ENCODE measurements at places on chromosomes 5 and 9.

DNA sequence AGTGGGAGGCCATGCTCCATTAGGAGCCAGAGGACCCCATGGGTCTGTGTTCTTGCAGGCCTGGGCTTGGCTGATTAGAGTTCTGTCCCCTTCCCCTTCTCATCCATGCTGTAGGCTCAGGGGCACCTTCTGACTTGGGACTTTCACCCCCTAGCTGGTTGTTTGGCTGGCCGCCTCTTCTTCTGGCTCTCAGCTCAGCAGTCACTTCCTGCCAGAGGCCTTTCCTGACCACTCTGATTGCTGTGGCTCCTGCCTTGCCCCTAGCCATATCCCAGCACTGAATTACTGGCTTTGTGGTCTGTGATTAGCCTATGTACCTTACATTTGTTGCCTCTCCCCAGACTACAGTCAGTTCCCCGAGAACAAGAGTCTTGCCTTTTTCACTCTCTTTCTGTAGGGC lies 14.6 kb downstream of the ENTREP1 start:
- DNase-seq: no peak

DNA sequence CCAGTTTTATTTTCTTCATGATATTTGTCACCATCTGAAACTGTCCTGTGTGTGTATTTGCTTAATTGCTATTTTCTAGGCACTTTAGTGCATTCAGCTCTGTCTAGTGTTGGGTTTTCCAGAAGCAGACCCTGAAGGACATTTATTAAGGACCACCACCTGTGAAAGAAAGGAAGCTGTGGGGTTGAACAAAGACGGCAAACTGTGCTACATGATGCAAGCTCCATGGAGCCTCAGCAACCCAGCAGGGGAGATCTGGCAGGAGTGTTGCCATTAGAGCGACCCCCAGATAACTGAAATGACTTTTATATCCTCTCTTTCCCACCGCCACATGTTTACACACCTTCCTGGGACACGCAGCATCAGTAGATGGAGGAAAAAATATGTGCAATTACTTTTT lies 125.5 kb downstream of the GABRB2 start:
- no peak for DNase-seq

DNA sequence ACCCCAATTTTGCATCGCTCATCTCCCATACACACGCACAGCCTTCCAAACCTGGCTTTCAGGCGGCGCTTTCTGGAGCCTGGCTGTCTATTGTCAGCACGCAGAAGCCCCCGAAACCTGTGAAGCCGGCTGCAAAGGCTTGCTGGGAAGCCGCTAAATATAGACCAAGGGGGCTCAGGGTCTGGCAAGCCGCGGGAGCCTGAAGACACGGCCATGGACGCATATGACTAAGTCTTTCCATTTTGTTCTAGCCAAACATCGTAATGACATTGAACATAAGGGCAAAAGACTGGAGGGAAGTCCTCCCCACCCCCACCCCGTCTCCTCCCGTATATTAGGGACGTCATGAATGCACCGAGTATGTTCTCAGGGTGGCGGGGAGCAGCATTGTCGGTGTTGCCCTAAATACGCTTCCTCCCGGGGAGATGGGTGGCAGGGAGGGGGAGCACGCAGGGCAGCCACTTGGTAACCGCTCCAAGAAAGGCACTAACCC lies 1.1 kb downstream of the CTNND2 start:
- DNase-seq: no peak

DNA sequence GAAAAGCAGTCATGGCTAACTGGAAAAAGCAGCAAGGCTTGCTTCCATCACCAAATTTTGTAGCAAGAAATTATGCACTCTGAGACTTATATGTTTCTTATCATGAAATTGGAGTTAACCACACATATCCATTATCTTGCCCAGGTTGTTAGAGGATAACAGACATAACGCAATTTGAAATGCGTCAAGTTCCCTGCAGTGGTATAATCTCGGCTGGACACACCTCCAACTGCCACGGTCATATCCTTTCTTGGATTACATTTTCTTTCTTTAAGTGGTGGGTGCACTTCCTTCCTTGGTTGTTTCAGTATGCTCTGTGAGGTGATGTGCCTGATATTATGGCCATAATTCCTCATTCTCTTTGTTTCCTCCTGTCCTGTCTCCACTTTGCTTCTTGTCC lies 695.0 kb upstream of the DMAC1 start:
- no peak for DNase-seq

- no peak for DNase-seq
These were observed 97.0 kb downstream of the MEF2C start for GRCh38 chr5:88785746-88786565.

GRCh38 chr5:151448038-151448985 lies 909 bp downstream of the SLC36A1 start:
- DNase-seq: no peak

GRCh38 chr5:107112216-107112615 lies 558.5 kb downstream of the EFNA5 start:
- no peak for DNase-seq

- no peak for DNase-seq
These were observed 194.8 kb upstream of the IL12B start for GRCh38 chr5:159525117-159525516.

DNA sequence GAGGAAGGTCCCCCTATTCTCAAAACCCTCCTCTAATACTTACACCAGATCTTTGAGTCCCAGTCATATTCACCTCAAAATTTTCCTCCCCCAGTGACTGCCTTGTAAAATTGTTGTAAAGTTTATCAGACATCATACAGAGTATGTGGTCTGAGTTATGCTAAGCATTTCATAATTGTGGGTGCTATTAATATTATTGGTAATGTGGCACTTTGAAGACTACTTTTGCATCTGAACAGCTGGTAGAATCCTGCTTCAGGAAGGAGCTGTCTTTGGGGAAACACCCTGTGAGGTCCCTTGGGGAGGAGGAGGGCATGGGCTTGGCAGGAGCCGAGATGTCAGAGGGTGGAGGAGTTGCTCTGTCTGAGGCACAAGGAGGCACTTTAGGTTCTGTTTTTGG lies 164.9 kb upstream of the ZNF618 start:
- no peak for DNase-seq

DNA sequence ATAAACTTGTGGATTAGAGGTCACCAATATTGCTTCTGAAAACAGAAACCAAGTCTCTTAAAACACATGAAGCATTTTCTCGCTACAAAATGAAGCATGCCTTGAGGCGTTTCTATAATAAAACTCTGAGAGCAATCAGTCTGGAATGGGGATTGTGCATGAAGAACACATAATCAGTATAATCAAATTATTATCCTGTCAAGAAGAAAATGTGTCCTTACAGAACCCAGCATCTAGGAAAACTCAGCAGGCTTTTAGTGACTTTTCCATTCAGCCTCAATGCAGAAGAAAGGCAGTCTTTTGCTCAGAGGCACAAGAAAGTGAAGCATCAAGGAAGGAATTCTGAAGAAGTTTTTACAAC lies 121.9 kb downstream of the CDH18 start:
- DNase-seq: no peak

GRCh38 chr5:167442922-167443321 lies 848.5 kb upstream of the WWC1 start:
- DNase-seq: no peak

DNA sequence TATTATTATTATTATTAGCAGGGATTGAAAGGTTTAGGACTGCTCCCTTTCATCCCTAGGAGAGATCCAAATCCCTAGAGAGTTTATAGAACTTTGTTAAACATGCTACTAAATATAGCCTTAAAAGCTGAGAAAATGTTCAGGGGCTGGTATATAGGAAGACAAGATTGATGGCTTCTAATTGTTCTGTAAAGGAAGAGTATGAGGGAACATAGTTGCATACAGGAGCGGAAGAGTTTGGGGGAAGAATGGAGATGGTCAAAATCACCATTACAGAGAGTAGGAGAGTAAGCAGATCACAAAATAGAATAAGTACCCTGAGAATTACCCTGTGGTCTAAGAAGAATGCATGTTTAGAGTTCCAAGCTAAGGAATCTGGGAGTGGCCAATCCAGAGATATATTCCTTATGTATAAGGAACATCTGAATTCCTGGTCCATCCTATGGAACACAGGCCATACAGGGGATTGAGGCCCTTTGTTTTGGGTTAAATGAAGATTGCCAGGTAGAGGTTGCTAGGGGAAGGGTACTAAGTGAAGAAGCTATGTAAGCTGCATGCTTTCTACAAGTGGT lies 158.0 kb upstream of the APC start:
- DNase-seq: no peak

DNA sequence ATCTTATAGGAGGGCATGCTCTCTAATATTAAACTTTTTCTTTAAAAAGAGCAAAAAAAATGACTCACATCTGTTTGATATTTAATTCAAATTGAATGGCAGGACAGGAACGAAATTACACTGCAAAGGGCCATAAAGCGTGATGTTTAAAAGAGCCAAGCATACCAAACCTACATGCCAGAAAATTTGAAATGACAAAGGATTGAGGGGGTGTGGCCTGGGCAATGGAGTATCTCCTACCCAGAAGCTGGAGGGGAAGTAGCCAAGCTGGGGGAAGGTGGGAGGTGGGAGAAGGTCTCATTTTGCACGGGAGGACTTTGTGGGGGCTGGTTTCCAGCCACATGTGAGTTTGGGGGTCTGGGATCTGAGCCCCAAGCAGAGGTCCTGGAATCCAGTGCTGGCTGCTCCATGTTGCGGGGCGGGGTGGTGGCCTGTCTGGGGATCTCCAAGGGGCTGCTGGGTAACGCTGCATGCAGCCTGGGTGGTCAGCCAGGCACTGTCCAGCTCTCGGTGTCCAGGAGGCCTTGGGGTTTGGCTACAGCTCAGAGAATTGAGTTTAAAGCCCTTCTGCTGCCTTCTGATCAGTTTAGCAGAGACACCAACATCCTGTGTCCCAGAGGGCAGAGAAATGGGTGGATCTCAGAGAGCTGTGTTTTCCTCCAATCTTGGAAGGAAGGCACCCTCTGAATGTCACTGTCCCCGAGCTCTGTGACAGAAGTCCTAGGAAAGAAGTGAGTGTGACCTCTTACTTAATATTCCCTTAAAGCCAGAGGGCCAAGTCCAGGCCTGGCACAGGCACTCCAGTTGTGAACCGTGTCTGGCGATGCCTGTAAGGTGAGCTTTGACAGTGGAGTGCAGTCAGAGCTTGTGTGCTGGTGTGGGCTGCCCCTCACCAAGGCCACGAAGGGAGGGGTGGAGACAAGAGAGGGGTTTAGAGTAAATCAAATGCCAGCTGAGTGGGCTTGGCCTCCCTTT lies 7.6 kb downstream of the DCANP1 start:
- no peak for DNase-seq

GRCh38 chr9:95506428-95506677 lies 10.4 kb downstream of the PTCH1 start:
- DNase-seq: no peak

GRCh38 chr5:38663249-38663648 lies 106.8 kb upstream of the LIFR start:
- no peak for DNase-seq

- peak; percentile 25 for DNase-seq
These were observed 35.0 kb downstream of the IPPK start for GRCh38 chr9:92634712-92635605.

DNA sequence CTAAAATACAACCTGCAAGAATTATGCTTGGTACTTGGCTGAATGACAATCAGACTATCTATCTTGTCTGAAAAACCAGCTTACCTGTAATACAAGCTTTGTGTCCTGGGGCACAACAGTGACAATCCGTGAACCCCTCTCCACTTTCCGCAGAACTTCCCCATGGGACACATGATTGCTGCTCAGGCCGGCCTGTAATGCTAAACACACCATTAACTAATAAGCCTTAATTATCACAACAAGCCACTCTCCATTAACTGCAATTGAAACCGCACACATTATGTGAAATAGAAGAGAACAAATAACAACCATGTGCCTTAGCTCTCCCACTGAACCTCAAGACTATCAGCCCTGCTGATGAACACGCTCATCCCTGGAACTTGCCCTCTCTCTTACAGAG lies 33.7 kb downstream of the ELP1 start:
- DNase-seq: no peak

DNA sequence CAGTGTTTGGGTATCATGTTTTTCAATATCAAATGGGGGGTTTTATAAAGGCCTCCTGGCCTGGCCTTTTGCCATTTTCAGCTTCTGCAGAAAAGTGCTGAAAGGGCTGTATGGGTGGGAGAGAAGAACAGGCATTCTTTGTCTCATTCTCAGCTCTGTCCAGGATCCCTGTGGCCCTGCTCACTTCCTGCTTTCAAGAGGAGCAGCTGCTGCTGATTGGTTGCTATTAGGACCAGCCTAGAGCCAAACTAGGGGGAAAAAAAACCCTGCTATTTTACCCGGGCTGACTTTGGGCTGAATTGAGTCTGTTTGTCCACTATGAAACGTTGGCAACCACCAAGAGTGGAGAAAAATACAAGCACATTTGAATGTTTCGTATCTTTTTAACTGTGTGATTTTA lies 117.1 kb downstream of the CMYA5 start:
- no peak for DNase-seq

- DNase-seq: no peak
These were observed 147.3 kb downstream of the FBXL7 start for GRCh38 chr5:15647251-15647650.

- DNase-seq: no peak
These were observed 62.4 kb downstream of the HMHB1 start for GRCh38 chr5:143874312-143874711.

DNA sequence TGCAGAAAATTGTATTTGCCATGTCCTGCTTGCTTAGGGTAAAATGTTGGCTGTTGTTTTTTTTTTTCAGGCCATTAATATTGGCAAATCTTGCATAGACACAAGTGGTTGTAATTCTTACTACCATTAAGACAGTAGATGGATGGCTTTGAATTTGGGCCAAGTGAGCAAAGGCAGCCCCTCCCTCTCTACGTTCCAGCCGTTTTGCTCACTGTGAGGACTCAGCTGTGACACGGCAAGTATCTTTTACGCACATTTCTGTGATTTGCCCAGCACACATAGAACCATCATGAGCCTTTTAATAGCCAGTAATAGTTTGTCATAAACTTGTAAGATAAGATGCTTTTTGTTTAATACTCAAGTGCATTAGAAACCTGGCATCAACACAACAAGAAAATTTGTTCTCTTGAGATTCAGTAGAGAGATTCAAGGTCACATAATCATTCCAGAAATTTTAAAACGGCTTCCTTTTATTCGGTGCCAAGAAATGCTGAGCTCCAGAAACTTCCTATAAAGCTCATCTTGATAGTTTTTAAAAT lies 205.2 kb upstream of the ADCY2 start:
- no peak for DNase-seq

GRCh38 chr9:85978496-85978895 lies 37.5 kb downstream of the NAA35 start:
- no peak for DNase-seq

GRCh38 chr5:139116100-139116655 lies 82.0 kb downstream of the SIL1 start:
- DNase-seq: no peak

GRCh38 chr5:172550996-172551395 lies 90.1 kb upstream of the NEURL1B start:
- DNase-seq: no peak

- no peak for DNase-seq
These were observed 153.8 kb upstream of the NR3C1 start for GRCh38 chr5:143557061-143557818.

- DNase-seq: no peak
These were observed 51.9 kb downstream of the COL27A1 start for GRCh38 chr9:114207034-114207810.

- no peak for DNase-seq
These were observed 121.6 kb upstream of the ADAMTS16 start for GRCh38 chr5:5018578-5018970.

All from activated T-helper 1 cell treated with anti-CD3 and anti-CD28 coated beads, Interleukin-2, amount 50 U/mL, for 16 hours (primary cell).